AG09309 (cell line): ENCODE measurements at places on chromosomes 5 and 9.

DNA sequence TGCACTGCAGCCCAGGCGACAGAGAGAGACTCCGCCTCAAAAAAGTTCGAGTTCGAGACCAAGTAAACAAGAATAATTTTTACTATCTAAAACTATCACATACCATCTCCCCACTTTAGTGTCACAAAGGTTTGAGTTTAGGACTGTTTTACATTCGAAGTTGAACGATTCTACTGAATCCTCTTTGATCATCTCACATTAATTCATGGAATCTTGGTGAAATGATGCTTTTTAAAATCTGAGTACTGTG, 715 bp upstream of the RPS6 start:
- no peak for DNase-seq

DNA sequence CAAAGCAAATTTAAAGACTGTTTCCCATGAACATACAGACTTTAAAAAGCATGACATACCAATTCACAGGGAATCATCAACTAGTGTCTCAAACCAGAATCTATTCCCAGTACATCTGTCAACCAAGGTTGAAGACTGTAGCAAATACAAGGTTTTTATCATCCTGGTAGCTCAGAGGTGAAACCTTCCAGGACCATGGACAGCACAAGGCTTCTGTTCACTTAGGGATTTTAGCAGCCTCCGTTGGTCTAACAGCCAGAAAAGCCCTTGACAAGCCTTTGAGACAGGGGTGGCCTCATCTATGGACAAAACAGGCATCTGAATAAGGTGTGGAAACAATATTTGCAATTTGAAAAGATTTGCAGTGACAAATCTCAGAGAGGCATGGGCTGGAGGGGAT, 119.0 kb downstream of the TRIM32 start:
- no peak for DNase-seq

- DNase-seq = peak; percentile 66
These were observed 36.2 kb upstream of the SMARCA2 start for GRCh38 chr9:1978941-1979340.

GRCh38 chr9:76456202-76456926, 2.6 kb upstream of the GCNT1 start:
- no peak for DNase-seq

DNA sequence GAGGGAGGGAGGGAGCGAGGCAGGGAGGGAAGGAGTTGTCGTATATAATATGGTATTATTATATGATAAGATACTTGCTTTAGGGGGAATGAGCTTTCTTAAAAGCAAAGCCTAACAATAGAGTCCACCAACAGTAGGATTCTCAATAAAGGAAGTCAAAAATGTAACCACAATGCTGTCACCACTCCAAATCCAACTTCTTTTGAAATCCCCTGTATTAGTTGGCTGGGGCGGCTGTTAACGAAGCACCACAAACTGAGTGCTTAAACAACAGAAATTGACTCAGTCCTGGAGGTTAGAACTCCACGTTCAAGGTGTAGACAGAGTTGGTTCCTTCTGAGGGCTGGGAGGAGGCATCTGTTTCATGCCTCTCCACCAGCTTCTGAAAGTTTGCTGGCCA, 23.1 kb downstream of the GAS1 start:
- no peak for DNase-seq
